ENCODE measurements at places on chromosomes 7 and 10. TPM values are rescaled to one million over a fixed set of nuclear protein-coding genes. Genes with fewer than 3 reads are reported as not detected.

PIK3CG gene
- not detected for total RNA-seq

ZNF804B gene
- total RNA-seq = not detected

WDR86 gene
- not detected for total RNA-seq

GRCh38 chr7:74083928-74084721 lies 521 bp downstream of the LIMK1 start:
- peak overlapping the region; percentile 66 for H3K27ac ChIP-seq
- H3K4me3 ChIP-seq = peak overlapping the region; percentile 86
- H3K4me1 ChIP-seq = no peaks in the 10 kb centered on the region
- H3K36me3 ChIP-seq = peaks cover 46% of the 10 kb centered on the region
- no peaks in the 10 kb centered on the region for H3K27me3 ChIP-seq

SLC18A3 gene
- total RNA-seq = not detected

DNA sequence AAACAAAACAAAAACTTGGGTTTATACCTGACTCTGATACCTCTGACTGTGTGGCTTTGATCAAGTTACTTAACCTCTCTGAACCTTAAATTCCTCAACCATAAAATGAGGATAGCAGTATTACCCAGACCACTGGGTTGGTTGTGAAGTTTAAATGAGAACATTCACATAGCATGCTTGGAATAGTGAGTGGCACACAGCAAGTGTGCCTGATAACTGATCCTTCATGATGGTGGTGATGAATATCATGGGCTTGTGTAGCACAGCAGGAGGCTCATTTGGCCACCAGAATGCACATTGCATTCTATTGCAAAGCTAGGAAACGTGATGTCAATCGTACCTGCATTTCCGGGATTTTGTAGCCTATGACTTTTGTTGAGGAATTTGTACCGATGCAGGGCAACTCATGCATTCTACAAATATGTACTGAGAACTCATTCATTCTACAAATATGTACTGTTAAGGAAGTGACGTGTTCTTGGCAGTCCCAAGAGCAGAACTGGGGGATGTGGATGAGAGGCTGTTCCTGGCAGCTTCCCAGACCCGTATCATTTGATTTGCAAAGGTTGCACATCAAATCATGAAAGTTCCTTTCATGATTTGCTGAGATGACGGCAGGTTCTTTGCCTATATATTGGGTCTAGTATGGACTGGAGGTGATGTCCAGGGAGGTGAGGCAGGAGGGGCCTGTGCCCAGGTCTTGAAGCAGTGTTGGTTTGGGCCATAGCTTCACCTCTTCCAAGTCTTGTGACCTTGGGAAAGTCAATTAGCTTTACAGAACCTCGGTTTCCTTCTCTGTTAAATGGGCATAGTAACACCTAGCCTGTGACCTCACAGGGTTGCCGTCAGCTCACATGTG lies 94.6 kb upstream of the SMNDC1 start:
- peak overlapping the region; percentile 60 for H3K4me3 ChIP-seq
- no peaks in the 10 kb centered on the region for H3K27me3 ChIP-seq
- DNase-seq = peak; percentile 68
- H3K27ac ChIP-seq = peak overlapping the region; percentile 99

CDH23 gene
- 0.07 TPM for total RNA-seq

GRCh38 chr7:100626530-100627237 lies 14.3 kb downstream of the MOSPD3 start:
- H3K4me1 ChIP-seq = no peaks in the 10 kb centered on the region
- no peaks in the 10 kb centered on the region for H3K27me3 ChIP-seq
- H3K36me3 ChIP-seq = no peaks in the 10 kb centered on the region
- no peak overlapping the region for H3K4me3 ChIP-seq
- no peak overlapping the region for H3K27ac ChIP-seq

DNA sequence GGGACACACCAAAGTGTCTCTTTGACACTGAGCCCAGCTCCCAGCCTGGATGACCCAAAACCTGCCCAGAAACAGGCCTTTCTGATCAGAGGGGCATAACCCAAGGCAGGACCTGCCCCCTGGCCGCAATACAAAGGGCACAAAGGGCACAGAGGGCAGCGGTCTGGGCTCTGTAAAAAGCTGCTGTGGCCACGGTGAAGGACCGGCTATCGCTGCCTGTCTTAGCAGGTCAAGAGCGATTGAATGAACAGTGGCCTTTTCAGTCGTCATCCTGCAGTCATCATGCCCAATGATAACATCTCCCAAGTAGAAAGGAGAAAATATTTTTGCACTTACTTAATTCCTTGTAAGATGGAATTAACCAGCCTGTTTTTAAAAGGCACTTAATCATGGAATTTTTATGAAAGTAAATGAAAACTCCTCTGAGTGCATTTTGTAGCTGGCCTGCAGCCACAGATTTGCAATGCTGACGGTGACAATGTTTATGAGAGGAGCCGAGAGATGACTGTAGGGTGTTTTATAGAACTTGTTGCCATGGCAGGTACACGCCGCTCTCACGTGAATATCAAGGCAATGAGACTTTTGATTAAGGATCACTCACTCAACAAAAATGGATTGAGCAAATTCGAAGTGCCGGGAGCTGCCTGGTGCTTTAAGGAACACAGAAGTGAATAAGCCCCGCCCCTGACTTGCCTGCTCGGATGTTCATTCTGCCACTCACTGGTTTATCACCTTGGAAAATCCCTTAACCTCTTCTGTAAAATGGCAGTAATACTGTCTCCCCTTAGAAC lies 47.3 kb upstream of the BHLHA15 start:
- H3K36me3 ChIP-seq = peaks cover 9% of the 10 kb centered on the region
- no peak overlapping the region for H3K4me3 ChIP-seq
- H3K4me1 ChIP-seq = no peaks in the 10 kb centered on the region
- no peak for DNase-seq
- no peaks in the 10 kb centered on the region for H3K27me3 ChIP-seq

PRKAR2B gene
- 3.1 TPM for total RNA-seq

HOXA13 gene
- total RNA-seq = 1.6 TPM

INPP5F gene
- total RNA-seq = 6.9 TPM

DIP2C gene
- 13.2 TPM for total RNA-seq

MPP7 gene
- total RNA-seq = 6.6 TPM

PDGFA gene
- 6.4 TPM for total RNA-seq

GRCh38 chr10:79335094-79335469 lies 12.2 kb upstream of the PPIF start:
- H3K4me1 ChIP-seq = no peaks in the 10 kb centered on the region
- no peak for DNase-seq

DNA sequence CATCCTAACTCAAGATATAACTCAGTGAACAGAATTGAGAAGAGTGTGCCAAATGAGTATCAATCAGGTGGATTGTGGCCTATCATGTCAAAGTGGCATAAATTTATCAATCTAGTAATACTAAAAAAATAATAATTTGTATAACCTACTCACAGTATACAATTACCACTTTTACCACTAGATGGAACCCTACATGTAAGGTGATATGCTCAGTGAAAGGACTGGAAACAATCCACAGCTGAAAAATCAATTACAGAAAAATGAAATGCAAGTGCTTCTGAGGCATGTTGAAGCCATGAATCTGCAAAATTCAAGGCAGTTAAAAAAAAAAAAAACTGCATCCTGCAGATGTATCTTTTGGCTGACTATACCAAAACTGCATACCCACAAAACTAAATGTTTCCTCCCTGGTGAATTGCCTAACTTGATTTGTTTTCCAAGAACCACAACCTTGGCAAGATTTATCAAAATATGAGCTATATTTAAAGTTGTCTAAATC lies 13.9 kb downstream of the ARHGAP19 start:
- H3K4me3 ChIP-seq = no peak overlapping the region
- no peak for DNase-seq
- H3K4me1 ChIP-seq = no peaks in the 10 kb centered on the region
- H3K27ac ChIP-seq = no peak overlapping the region
- no peaks in the 10 kb centered on the region for H3K36me3 ChIP-seq
- H3K27me3 ChIP-seq = no peaks in the 10 kb centered on the region

DNA sequence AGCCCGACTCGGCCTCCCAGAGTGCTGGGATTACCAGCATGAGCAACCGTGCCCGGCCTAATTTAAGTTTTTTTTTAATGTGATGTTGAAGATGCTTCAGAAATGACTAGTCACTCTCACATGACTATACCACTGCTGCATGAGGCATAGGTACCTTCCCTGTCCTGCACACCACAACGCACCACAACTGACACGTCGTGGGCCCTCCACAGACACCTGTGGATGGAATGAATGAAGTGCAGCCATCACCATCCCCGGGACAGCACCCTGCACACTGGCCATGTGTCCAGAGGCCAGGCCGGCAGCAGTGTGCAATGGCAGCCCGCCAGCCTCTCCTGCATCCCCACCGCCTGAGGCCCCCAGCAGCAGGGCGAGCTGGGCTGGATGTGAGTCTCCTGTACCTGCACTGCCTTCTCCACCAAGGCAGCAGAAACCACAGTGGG lies 55.1 kb downstream of the VOPP1 start:
- DNase-seq = no peak
- H3K36me3 ChIP-seq = peaks cover 10% of the 10 kb centered on the region
- H3K4me3 ChIP-seq = no peak overlapping the region
- H3K4me1 ChIP-seq = no peaks in the 10 kb centered on the region
- no peak overlapping the region for H3K27ac ChIP-seq

DNA sequence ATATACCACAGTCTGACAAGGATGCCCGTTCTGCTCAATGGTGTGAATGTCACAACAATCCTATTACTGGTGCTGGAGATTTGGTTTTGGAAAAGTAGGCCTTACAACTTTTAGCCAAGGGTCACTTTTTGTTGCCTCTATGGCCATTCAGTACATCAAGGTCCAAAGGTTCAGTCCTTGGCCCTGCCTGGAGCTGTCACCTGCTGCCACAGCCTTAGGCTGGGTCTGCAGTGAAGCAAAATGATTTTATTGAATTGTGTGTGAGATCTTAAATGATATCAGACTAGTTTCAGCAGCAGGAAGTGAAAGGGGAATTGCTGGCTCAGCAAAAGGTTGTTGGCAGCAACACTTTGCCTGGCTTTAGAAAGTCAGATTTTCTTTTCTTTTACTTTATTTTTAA lies 427.6 kb downstream of the THSD7A start:
- no peaks in the 10 kb centered on the region for H3K4me1 ChIP-seq
- no peak overlapping the region for H3K4me3 ChIP-seq
- no peaks in the 10 kb centered on the region for H3K36me3 ChIP-seq
- no peak for DNase-seq

AKR1E2 gene
- total RNA-seq = 1.1 TPM

- H3K36me3 ChIP-seq = peaks cover 52% of the 10 kb centered on the region
- H3K4me1 ChIP-seq = peaks cover 26% of the 10 kb centered on the region
- peak overlapping the region; percentile 97 for H3K4me3 ChIP-seq
- no peaks in the 10 kb centered on the region for H3K27me3 ChIP-seq
- DNase-seq = no peak
Measured at GRCh38 chr10:92595505-92595904, 2.6 kb downstream of the KIF11 start.

C10orf105 gene
- total RNA-seq = not detected

GRCh38 chr7:3157566-3158287 lies 114.1 kb upstream of the CARD11 start:
- no peaks in the 10 kb centered on the region for H3K27me3 ChIP-seq
- peaks cover 5% of the 10 kb centered on the region for H3K36me3 ChIP-seq
- peaks cover 34% of the 10 kb centered on the region for H3K4me1 ChIP-seq
- no peak overlapping the region for H3K27ac ChIP-seq
- H3K4me3 ChIP-seq = no peak overlapping the region
- DNase-seq = peak; percentile 16

GRCh38 chr10:122115874-122116273 lies 126.9 kb downstream of the TACC2 start:
- no peak overlapping the region for H3K27ac ChIP-seq
- peaks cover 28% of the 10 kb centered on the region for H3K4me1 ChIP-seq
- peaks cover 24% of the 10 kb centered on the region for H3K36me3 ChIP-seq
- no peak overlapping the region for H3K4me3 ChIP-seq

- H3K27me3 ChIP-seq = no peaks in the 10 kb centered on the region
- peaks cover 9% of the 10 kb centered on the region for H3K4me1 ChIP-seq
- no peaks in the 10 kb centered on the region for H3K36me3 ChIP-seq
- no peak overlapping the region for H3K4me3 ChIP-seq
Measured at GRCh38 chr7:122748195-122748594, 45.5 kb upstream of the RNF148 start.

LRMDA gene
- 5.5 TPM for total RNA-seq

ITPRID1 gene
- total RNA-seq = 0.95 TPM

DNA sequence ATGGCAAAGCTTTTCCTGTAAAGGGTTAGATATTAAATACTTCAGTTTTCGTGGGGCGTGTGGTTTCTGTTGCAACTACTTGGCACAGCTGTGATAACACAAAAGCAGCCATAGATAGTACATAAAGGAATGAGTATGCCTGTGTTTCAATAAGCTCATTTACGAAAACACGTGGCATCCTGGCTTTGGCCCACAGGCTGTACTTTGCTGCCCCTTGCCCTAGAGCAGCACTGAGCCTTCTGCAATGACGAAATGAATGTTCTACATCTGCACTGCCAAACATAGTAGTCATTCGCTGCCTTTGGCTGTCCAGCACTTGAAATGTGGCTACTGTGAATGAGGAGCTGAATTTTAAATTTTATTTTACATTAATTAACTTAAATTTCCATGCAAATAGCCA lies 376.2 kb upstream of the TPK1 start:
- H3K27ac ChIP-seq = no peak overlapping the region
- DNase-seq = no peak
- no peaks in the 10 kb centered on the region for H3K4me1 ChIP-seq

SLC26A5 gene
- not detected for total RNA-seq

FBH1 gene
- 79.4 TPM for total RNA-seq

- H3K4me3 ChIP-seq = peak overlapping the region; percentile 82
- peaks cover 21% of the 10 kb centered on the region for H3K36me3 ChIP-seq
- no peak overlapping the region for H3K27ac ChIP-seq
- peaks cover 33% of the 10 kb centered on the region for H3K27me3 ChIP-seq
Measured at GRCh38 chr10:42753126-42753506, 29.5 kb upstream of the BMS1 start.

DNA sequence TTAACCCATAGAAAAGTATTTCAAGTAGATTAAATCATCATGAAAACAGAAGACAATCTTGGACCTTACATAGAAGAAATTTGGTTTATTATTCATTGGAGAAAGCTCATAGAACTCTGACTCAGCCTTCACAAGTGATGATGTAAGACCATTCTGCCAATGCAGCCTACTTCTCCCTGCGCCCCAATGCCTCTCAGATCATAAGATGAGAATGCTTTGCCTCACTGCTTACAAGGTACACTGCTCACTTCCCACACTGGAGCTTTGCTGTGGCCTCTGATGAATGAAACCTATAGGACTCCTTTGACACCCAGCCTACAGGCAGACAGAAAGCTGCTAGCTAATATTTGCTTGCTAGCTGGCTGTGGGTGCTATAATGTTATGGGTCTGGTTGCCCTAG lies 569.4 kb upstream of the STEAP1 start:
- no peak overlapping the region for H3K27ac ChIP-seq
- no peak overlapping the region for H3K4me3 ChIP-seq
- DNase-seq = no peak
- H3K4me1 ChIP-seq = peaks cover 10% of the 10 kb centered on the region

- H3K36me3 ChIP-seq = no peaks in the 10 kb centered on the region
- DNase-seq = no peak
- no peaks in the 10 kb centered on the region for H3K4me1 ChIP-seq
- no peak overlapping the region for H3K4me3 ChIP-seq
- no peak overlapping the region for H3K27ac ChIP-seq
- H3K27me3 ChIP-seq = no peaks in the 10 kb centered on the region
Measured at GRCh38 chr10:118708571-118708970, 46.2 kb downstream of the CACUL1 start.

- no peak overlapping the region for H3K27ac ChIP-seq
- H3K27me3 ChIP-seq = peaks cover 61% of the 10 kb centered on the region
- H3K36me3 ChIP-seq = no peaks in the 10 kb centered on the region
- H3K4me3 ChIP-seq = no peak overlapping the region
- no peak for DNase-seq
Measured at GRCh38 chr10:79507440-79508167, 4.7 kb upstream of the EIF5AL1 start.

CCL24 gene
- total RNA-seq = 0.68 TPM
